ENCODE measurements at places on chromosomes 6 and 20. TPM values are rescaled to one million over a fixed set of nuclear protein-coding genes. Genes with fewer than 3 reads are reported as not detected.

- no peak for DNase-seq
These were observed 138.3 kb upstream of the INSM1 start for GRCh38 chr20:20229595-20229994.

- DNase-seq = no peak
These were observed 50.5 kb downstream of the TP53INP2 start for GRCh38 chr20:34754611-34755010.

ARMH2 gene
- total RNA-seq = not detected

ZBP1 gene
- total RNA-seq = not detected

C6orf136 gene
- 30.1 TPM for total RNA-seq

BPIFB1 gene
- total RNA-seq = not detected

DNA sequence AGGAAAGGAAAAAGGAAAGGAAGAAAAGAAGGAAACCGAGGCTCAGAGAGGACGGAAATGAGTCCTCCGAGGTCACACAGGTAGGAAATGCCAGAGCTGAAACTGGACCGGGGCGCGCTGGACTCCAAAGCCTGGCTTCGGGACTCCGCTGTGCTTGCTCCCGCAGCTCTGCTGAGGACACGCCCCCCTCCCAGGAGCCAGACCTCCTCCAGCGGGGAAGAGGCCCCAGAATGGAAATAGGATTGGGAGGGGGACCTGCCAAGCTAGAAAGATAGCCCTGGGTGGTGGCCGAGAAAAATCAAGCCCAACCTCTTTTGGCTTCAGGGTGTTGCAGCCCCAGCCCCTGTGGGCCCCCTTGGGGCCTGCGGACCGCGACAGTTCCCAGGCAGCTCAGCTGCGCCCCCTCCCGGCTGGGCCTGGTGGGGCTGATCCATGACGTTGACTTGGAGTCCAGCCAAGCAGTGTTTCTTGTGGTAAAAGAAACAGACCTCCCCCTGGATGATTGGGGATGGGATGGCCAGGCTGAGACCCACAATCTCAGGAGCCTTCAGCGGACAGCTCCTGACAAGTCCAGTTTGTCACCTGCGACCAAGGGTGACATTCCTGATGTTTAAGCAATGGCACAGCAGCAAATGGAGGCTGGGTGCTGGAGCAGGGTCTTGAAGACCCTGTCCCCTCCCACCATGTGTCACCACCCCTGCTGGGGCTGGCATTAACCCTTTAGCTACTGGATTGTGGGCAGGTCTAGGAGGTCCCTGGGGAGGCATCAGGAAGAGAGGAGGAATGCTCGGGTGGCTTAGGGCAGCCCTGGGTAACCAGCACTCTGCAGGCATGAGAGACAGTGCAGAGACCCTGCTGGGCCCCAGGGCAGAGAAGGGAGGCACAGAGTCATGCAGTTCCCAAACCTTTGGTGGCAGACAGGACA lies 55.4 kb downstream of the RIPOR3 start:
- peak; percentile 75 for DNase-seq

- DNase-seq = no peak
These were observed 42.7 kb upstream of the GCNT2 start for GRCh38 chr6:10478187-10479040.

GRCh38 chr6:46054516-46054915 lies 38.9 kb upstream of the CLIC5 start:
- no peak for DNase-seq

DNA sequence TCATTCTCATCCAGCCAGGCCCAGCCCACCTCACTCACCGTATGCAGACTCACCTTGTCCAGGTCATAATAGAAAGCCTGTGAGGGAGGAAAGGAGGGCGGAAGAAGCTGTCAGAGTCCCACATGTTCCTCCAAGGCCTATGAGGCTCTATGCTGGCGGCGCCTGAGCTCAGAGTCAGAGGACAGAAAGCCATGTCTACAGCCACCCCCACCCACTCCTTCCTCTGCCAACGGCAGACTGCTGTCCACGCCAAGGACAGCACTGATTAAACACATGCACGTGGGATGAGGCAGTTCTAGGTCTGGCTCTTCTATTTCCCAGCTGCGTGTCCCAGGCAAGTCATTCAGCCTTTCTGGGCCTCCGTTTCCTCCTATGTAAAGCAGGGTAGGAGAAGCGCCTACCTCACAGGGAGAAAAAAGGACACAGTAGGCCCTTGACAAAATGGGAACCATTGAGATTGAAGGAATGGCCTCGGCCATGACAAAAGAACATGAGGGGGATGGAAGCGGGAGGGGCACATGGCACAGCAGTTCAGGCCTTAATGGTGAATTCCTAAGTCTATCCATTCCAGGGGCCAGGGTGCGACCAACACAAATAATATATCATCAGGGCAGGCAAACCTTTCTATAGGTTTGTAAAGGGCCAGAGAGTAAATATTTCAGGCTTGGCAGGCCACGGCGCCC lies 80.1 kb downstream of the RIPOR3 start:
- no peak for DNase-seq

GRCh38 chr6:154448448-154449096 lies 61.9 kb downstream of the CNKSR3 start:
- DNase-seq = no peak

DNA sequence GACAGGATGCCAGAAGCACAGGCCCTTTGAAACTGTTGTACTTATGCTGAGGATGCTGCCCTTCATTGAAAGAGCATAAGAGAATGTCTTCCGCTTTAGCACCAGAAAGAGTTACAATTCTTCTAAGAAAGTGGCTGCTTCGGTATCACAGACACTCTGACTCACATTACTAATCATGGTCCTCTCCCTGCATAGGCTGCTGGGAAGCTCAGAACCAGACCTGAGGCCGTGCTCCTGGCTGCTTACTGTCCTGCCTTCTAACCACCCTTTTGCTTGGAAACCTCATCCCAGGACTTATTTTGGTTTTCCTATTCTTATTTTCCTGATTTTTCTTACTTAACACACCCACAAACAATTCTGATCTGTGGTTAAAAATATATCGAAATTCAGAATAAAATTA lies 22.9 kb downstream of the LYRM4 start:
- DNase-seq = no peak

PROKR2 gene
- not detected for total RNA-seq

DNA sequence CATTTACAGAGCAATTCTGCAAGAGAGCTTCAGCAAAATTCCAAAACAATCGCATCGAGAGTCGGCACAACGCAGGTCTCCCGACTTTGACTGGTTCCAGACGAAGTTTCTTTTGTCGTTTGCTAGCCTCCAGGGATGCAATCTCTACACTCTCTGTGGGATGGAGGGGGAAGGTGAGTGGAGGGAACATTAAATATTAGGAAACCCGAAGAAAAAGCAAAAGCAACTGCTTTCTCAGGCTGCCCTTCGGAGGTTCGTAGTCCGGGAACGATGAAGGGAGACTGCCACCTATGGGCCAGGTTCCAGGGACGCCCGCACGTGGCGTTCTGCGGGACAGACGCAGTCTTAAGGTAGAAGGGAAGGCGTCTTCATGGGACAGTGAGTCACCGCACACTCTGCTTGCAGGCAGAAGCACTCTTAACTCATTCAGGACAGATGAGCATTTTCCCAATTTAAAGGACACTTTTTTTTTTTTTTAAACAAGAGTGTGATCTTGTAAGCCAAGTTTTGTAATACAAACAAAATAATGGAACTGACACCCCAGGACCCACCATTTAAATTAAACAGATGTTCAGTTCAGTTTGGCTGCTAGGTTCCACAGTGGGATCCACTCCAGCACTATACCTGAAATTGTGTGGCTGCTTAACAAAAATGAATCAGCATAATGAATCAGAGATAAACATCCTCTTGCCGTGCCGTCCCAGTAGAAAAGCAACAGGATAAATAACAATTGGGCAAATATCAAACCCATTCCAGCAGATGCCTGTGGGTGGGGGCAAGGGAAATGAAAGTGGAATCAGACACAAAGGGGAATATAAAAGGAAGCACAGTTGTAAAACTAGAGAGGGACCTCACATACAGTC lies 65.8 kb upstream of the ARMC2 start:
- peak; percentile 85 for DNase-seq

- no peak for DNase-seq
These were observed 444.6 kb downstream of the KIF16B start for GRCh38 chr20:16128538-16129106.

DNA sequence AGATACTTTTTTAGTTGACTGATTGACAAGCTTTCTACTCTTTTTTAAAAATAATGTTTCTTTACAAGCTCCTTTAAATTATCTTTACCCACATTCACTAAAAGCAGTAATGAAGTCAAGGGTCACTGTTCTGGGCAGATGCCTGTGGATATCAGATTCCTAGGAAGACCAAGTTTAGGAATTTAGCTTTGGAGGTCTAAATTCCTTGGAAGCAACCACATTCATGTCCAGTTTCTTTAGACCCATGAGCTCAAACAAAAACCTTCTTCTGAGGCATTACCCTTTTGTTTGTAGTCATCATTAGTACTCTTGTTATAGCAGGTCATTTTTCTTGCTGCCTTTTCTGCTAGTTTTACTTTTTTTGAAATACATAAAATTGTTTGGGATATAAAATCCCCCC lies 462.9 kb upstream of the JAG1 start:
- DNase-seq = no peak

GRCh38 chr20:36094497-36094896 lies 60.0 kb upstream of the EPB41L1 start:
- DNase-seq = no peak

DNA sequence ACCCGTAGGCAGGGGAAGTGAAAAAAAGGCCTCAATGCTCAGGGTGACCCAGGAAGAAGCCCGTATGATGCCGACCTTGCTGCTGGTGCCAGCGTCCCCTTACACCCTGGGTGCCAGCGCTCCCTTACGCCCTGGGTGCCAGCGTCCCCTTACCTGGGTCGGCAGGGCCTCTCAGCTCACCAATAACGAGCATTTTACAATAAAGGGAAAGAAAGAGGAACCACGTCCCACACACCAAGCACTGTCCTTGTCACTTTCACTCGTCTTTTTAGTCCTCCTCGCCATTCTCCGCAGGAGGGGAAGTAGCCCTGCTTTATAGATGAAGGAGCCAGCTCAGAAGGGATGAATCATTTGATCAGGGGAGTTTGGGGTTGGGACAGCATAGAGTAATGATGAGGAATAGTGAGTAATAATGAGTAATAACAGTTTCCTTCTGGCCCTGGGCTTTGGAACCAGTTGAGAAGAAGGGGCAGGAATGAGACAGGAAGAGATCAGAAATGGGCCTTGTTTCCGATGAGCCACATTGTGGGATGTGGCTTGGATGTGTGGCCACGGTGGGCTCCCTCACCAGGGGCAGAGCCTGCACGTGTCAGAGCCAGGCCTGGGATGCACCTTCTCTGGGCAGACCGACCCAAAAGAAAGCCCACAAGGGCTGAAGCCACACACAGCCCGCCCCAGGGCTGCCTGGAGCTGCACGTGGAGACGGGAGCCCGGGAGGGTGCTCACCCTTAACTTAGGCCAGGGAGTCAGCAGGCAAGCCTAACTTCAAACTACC lies 75.7 kb downstream of the SYNJ2 start:
- no peak for DNase-seq

- DNase-seq = no peak
These were observed 8.7 kb upstream of the SALL4 start for GRCh38 chr20:51811042-51811355.

DNA sequence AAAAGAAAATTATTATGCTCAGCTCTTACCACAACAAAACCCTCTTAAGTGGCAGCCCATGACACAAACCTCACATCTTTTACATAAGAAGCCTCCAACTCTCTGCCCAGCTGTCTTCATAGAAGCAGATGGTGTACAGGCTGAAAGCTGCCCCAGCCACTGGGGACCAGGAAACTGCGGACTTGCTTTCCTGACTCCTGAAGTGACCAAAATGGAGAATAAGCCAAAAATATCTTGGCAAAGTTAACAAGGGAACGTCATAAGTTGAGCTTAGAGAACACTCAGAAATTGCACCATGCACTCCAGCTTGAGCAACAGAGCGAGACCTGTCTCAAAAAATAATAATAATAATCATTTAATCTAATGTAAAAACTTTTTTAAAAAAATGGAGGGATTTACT lies 160.3 kb upstream of the CDYL start:
- peak; percentile 53 for DNase-seq

DNA sequence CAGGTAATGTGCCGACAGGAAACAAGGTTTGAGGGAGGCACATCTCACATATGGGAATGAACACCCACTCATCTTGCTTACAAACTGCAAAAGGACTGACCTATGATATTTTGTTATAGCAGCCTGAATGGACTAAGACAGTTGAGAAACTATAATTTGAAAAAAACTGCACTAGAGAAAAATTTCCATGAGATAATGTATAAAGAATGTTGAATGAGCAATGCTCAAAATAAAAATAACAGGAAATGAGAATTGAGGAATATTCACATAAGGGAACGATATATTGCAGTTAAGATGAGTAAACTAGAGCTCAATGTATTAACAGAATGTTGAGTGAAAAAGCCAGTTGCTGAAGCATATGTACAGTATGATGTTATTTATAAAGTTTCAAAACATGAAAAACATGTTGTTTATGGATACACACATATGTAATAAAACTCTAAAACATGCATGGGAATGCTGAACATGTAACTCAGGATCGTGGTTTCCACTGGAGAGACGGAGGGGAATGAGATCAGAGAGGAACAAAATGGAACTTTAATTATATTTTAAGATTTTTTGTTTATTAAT lies 6.3 kb upstream of the TBC1D22B start:
- DNase-seq = no peak

SLC24A3 gene
- 4.1 TPM for total RNA-seq

DNA sequence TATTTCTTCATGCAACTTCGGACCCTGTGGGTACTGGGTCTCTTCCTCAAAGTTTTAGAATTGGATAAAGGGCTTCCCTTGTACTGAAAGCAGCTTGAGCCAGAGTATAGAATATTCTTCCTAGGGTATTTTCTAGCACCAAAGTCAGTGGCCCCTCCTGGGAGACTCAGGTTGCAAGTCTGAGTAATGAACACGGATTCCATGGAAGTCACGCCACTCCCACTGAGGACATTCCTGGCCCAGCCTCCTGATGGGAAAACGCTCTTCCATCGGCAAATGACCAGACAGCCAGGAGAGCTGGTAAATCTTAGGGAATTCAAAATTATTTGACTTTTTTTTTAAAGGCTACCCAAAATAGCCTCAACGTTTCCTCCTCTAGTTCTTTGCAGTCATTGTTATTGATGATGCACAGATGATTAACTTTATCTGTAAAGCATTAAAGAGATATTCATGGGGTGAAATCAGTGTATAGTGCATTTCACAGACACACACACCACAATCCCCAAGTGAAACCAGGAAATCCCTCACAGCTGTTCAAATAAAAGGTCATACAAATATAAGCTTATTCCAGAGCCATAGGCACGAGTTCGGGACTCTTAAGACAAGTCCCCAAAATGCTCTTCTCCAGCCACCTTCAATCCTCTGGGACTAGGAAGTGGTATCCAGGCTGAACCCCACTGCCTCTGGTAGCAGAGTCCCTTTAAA lies 248.8 kb downstream of the SOD2 start:
- no peak for DNase-seq

C6orf58 gene
- total RNA-seq = not detected

DNA sequence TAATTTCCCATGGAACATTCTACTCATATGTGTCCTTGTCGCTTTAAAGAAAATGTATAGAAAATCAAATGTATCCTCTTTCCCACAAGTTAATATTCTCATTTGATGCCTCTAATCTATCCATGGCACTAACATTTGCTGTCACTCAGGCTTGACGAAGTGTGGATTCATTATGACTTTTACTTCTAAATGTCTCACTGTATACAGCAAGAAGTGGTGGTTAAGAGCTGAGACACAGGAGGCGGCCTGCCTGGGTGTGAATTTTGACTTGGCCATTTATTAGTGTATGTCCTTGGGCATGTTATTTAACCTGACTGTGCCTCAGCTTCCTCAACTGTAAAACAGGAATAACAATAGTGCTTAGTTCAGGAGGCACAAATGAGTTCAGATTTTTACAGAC lies 70.0 kb downstream of the TRMT6 start:
- DNase-seq = no peak
